ENCODE measurements at places on chromosomes 1 and 21.

DNA sequence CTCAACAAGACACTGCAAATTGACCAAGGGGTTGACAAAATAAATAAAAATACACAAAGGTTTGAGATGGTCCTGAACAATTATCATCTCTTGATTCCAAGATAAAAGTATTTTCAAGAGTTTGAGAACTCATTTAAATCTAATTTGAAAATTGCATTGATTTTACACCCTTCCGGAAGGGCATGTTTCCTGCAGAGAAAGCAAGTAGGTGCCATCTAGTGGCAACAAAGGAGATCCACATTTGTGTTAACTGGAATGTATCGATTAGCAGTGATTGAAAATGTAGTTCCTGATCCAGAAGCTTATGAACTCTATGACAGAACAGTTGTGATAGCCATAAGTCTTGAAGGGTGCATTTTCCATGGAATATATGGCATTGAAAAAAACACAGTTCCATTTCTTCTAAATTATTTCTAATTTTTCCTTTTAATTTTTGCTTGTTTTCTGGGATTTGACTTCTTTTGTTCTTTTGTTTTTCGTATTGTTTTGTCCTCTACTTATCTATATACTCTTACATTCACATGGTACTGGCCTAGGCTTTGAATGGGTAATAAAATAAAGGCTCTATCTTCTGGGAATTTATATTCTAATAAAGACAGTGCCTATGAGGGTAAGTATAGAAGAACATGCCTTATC lies 143.7 kb downstream of the DNM3 start:
- peak; percentile 74 for DNase-seq

DNA sequence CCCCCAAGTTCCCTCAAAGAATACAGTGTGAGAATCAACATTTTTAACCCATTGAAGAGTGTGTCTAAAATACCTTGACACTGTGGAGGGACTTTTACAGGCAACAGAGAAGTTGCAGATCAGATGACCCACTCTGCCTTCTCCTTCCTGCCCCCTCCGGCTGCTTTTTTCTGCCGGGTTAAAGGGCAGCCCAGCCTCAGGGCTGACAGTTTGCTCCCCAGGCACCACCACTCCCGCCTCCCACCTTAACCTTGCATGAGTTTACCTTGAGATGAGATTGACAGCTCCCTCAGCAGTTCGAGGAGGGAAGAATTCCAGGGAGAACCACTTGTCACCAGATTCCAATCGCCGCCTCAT lies 3.2 kb downstream of the MTHFR start:
- no peak for DNase-seq

DNA sequence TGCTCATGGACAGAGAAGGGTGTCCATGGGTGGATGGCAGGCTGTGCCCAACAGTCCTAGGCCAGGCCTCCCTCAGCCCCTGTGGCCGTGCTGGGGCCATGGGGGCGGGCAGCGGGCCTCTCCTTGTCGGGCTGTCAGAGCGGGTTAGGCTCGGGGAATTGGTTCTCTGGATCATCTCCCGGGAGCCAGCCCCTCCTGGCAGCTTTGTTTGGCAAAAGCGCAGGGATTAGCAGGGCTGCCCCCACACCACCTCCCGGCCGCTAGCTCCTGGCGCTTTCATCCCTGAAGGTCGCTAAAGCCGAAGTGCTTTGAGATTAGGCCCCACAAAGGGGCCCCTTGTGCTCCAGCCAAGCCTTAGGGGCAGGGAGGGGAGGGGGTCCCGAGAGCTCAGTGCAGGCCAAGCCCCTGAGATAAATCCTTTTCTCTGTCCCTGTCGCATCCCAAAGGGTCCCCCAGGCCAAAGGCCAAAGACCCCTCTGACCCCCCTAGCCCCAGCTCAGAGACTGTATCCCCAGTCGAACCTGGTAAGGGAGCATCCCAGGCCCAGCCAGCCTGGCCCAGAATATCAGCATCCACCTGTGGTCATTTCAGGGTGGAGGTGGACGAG lies 9.8 kb upstream of the DMBX1 start:
- DNase-seq, result no peak

- peak; percentile 15 for DNase-seq
These were observed 532.4 kb downstream of the KIF26B start for GRCh38 chr1:245687152-245687635.

- DNase-seq, result no peak
These were observed 138.2 kb upstream of the CACNA1E start for GRCh38 chr1:181345146-181345545.
